ENCODE measurements at places on chromosomes 13 and 19.

- DNase-seq: no peak
Observed at GRCh38 chr13:44385847-44386246, 12.2 kb downstream of the SERP2 start.

DNA sequence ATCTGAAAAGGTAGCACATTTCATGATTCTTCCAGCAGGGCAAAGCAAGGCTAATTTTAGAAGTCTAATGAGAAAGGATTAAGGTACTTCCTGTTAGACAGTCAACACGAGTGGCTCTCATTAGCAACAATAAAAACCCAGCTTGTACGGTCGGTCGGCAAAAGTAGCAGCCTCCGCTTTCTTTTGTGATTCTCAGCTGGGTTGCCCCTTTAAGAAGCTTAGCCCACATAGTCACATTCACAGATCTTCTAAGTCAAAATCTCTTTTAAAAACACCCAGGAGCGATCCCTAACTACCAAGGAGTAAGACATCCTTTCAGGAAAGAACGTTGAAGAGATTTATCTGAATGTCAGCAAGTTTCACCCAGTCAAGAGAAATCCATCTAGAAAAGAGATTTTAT lies 684.8 kb downstream of the DIAPH3 start:
- no peak for DNase-seq

- no peak for DNase-seq
Observed at GRCh38 chr13:45833242-45833641, 18.3 kb downstream of the SIAH3 start.

DNA sequence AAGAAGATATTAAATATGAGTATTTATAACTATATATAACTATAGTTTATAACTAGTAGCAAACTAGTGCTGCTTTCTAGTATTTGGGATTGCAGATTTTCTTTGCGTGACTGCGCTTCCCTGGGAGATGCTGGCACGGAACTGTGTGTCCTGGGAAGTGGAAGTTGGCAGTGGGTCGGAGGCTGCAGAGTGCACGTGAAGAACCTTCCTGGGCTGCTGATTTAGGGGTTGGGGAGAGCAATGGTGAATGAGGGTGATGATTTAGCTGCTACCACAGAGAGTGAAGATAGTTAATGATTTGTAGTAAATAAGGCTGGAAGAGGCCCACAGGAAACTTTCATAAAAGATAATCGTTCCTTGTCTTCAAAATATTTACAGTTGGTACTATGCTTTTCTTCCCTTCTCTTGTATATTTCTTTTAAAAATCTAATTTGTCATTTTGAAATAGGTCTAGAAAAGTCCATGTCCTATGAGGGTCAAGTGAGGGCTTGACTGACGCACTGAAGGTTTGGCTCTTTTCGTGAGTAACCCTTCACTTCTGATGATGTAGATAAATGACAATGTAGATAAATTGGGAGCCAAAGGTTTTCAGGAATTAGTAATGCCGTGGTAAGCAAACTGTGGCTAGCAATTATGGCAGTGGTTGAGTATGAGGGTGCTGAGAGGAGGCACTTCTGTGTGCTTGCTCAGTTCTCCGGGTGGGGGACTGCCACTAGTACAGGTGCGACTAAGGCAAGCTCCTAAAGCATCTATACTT lies 3.0 kb upstream of the NAA16 start:
- no peak for DNase-seq

DNA sequence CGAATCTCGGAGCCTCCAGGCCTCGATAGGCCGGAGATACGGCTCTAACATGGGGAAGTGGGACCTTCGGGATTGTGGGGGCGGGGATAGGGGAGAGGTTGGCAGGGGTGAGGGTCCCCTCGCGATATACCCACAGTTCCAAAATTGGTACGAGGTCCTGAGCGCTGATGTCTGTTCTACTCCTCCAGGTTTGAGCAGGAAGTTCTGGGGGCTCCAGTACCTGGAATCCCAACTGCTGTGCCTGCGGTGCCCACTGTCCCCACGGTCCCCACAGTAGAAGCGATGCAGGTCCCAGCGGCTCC lies 447 bp downstream of the RBM42 start:
- no peak for DNase-seq

DNA sequence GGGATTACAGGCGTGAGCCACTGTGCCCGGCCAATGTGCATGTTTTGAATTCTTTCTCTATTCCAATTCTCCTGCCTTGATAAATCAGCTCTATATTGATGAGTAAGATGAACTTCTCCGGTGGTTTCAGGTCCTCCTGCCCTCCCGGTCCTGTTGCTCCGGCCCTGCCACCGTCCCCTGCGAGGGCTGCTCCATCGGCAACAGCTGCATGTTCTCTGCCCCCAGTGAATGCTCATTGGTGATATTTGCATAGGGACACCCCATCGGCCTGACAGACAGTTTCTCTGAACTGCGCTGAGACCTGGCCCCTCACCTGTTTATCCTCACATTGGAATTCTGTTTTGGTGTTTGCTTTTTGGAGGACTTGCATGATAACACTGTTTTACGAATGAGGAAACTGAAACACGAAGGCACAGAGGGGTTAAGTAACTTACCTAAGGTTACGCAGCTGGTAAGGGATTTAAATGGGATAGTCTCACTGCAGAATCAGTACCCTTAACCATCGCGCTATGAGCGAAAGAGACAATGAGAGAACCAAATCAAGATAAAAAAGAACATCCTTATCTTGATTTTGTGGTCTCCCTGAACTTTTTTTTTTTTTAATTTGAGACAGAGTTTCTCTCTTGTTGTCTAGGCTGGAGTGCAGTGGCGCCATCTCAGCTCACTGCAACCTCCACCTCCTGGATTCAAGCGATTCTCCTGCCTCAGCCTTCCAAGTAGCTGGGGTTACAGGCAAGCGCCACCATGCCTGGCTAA lies 32.2 kb downstream of the ZNF557 start:
- no peak for DNase-seq

GRCh38 chr13:85575110-85575509 lies 224.1 kb downstream of the SLITRK6 start:
- no peak for DNase-seq

GRCh38 chr19:51101171-51101865 lies 6.9 kb downstream of the CTU1 start:
- DNase-seq: no peak

DNA sequence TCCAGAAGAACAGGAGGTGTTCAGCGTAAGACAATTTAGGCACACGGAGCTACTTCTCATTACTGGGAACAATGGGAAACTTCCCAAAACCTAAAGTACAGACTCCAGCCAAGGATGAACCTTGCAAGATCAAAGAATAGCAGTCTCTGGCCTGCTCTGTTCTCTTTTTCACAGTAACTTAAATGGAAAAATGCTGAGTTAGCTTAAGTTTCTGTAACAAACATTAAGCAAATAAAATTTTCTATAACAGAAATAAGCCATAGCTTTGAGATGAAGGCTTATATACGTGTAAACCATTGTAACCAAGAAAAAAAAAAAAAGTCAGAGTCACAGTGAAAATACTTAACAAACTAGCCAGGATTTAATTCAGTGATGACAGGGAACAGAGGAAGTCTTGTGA lies 18.2 kb upstream of the ZNF460 start:
- DNase-seq: no peak

DNA sequence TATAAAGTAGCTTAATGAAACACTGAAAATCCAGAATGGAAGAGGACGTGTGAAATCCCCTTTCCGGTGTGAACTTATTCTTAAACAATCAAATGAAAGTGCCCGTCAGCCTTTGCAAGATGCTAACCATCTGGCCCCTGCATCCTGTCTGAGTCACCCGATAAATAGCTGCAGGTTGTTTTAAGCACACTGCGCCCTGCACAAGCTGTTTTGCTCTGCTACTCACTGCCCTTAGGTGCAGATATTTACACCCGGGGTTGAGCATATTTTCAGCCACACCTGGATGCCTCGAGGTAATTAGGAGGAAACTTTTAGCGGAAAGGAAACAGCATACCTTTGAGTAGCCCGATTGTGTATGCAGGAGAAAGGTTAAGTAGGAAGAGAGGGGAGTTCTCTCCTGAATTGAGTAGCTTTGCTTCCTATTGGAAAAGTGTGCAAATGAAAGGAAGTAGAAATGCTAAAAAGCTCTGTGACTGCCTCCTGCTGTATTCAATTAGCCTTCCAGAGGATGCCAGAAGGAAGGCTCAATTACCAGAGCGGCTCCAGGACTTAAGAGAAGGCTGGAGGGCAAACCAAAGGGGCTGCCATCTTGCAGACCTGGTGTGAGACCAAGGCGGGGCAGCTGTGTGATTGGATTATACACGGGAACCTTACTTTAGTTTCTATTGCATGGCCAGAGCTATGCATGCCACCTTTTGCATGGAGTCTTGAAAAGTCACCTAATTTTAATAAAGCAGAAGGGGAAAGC lies 42.5 kb downstream of the IRS2 start:
- DNase-seq: peak; percentile 76

- no peak for DNase-seq
Observed at GRCh38 chr19:42512743-42513304, 15.5 kb downstream of the CEACAM1 start.

DNA sequence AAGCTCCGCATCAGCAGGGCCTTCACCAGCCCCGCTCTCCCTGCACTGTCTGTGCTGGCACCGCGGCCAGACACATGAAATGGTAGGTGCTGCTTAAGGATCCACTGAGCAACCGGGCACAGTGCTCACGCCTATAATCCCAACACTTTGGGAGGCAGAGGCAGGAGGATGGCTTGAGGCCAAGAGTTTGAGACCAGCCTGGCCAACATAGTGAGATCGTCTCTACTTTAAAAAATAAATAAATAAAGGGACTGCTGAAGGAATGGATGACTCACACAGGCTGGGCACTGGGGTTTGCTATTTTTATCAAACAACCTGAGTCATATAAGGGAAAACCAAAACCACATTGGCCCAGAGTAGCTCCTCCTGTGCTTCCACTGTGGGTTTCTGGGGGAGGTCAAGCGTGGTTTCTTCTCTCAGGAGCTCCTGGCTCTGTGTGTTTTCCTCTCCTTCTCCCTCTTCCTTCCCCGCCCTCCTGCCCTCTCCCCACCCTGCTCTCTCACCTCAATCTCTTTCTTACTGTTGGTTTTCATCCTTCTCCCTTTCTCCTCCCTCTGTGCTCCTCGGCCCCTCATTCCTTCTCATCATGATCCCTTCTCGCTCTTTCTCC lies 21.3 kb downstream of the VRK3 start:
- no peak for DNase-seq

GRCh38 chr19:10115392-10116084 lies 4.0 kb downstream of the P2RY11 start:
- DNase-seq: no peak

DNA sequence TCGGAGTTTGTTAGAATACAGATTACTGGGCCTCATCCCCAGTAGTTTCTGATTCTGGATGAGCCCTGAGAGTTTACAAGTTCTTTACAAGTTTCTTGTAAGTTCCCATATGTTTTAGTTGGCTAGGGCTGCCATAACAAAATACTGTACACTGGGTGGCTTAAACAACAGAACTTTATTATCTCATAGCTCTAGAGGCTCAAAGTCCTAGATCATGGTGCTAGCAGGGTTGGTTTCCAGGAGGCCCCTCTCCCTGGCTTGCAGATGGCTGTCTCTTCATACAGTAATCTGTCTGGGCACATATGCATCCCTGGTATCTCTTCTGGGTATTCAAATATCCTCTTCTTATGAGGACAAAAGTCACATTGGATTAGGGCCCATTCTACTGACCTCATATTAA lies 167.2 kb downstream of the KLF5 start:
- DNase-seq: no peak

DNA sequence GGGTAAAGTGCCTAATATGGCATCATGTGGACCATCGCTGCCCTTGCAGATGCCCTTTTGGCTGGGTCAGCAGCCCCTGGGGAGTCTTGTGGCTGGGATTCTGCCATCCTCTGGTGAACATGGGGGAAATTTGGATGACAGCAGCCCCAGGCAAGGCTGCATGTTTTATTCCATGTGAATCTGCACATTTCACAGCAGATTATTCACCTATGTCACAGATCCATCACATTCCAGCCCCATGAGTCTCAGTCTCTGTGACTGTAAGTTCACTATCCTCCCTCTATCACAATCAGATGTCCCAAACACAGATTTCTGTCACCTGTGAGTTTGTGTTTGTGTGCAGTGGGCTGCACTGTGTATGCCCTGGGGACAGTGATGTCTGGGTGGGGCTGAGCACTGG lies 36.8 kb upstream of the PSG9 start:
- DNase-seq: no peak

GRCh38 chr19:1967087-1967608 lies 26.2 kb downstream of the CSNK1G2 start:
- DNase-seq: no peak

DNA sequence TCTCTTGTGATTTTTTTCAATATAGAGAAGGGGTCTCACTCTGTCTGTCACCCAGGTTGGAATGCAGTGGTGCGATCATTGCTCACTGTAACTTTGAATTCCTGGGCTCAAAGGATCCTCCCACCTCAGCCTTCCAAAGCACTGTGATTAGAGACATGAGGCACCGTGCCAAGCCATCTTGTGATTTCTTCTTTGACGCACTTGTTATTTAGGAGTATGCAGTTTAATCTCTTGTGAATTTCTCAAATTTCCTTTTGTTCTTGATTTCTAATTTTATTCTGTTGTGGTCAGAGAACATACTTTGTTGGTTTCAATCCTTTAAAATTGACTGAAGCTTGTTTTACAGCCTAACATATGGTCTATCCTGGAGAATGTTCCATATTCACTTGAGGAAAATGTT lies 14.5 kb downstream of the IPO5 start:
- DNase-seq: no peak

DNA sequence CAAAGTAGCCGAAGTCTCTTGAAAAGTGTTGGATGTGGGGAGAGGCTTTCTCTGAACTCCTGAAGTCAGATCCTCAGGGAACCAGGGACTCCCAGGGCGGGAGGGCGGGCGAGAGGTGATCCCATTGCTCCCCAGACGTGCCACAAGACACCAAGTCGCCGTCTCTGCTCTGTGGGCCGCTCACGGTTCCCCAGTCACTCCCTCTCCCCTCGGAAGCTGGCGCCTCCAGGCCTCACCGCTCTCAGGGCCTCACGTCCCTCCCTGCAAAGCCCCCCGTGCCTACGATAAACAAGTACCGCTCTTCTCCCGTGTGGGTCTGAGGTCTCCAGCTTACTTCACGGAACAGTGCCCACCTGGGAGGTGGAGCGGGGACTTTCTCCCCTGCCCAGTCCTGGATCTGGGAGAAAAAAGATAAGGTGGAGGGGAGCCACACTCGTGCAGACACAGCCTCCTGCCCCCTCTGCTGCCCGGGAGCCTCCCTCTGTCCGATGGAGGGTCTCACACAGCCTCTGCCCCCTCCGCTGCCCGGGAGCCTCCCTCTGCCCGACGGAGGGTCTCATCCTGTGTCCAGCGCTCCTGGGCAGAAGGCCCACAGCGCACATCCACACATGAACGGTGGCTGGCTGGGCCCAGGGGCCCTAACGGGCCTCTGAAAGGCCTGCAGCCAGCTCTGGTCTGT lies 50.7 kb downstream of the GAS6 start:
- DNase-seq: no peak

GRCh38 chr13:41284512-41285288 lies 21.3 kb upstream of the MTRF1 start:
- no peak for DNase-seq
